ENCODE measurements at places on chromosomes 2 and 18.

DNA sequence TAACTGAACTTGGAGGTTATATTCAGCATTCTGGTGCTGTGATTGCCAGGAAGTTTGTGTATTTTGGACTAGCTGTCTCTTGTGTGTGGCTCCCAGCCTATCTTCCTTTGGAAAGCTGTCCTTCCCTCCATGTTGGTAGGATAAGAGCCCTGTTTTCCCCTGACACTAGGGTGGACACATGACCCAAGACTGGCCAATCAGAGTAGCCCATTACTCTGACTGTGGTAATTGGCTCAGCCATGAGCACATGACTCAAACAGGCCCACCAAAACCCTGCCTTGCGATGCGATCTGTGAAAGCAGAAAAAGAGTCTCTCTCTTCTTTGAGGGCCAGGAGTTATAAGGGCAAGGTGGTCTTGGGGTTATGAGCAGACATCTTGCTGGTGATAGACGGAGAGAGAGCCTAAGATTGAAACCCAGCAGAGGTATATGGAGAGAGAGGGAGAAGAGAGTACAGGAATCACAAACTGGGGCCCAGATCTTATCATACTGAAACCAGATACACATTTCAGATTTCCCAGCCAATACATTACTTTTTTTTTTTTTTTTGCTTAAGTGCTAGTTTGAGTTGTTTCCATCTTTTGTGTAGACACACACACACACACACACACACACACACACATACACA is 45.3 kb upstream of the SERPINE2 start:
- no peak for DNase-seq

GRCh38 chr2:54380670-54381069 is 75.5 kb upstream of the SPTBN1 start:
- no peak for DNase-seq

DNA sequence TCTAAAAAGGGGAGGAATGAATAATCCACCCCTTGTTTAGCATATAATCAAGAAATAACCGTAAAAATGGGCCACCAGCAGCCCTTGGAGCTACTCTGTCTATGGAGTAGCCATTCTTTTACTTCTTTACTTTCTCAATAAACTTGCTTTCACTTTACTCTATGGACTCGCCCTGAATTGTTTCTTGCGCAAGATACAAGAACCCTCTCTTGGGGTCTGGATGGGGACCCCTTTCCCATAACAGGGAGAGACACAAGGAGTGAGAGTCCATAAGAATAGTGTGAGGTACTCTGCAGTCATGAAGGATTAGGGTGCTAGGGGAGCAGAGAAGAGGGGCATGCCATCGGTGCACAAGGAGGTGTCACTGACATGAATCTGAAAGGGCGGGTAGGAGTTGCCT is 159.2 kb upstream of the PGAP1 start:
- DNase-seq: no peak

DNA sequence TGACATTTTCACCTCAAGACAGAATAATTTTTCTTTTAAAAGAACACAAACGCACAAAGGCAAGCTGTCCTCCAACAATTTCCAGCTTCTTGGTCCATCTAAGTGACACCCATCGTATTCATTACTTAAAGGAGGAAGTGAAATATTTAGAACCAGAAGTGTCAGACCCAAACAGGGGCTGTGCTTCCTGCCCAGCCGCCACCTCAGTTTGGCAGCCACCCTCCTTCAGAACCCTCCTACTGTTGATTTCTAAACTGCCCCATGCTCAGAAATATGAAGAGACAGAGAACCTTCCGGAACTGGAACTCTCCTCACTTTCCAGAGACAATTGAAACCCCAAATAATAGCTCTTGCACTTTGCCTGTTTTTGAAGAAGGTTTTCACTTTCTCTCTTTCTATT is 734.8 kb upstream of the SALL3 start:
- DNase-seq: no peak

DNA sequence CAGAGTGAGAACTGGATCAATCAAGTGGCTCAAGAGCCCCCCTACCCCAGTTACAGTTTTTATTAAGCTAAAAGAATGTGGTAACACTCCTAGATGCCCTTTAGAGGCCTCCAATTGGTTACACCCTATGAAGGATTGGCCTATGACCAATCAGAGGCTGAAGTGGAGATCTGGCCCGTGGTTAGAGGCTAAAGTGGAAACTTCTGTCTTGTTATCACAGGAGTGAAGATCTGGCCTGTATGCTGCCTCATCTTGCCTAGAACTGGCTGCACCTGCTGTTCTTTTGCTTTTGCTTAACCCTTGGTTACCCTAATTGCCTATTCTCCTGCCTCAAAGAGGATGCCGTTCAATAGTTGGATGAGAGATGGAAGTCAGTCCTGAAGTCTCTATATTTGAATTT is 100.1 kb upstream of the MAP2 start:
- DNase-seq: no peak

GRCh38 chr2:118858485-118859156 is 11.2 kb upstream of the EN1 start:
- no peak for DNase-seq

- no peak for DNase-seq
These were observed 981 bp downstream of the C2orf66 start for GRCh38 chr2:196808083-196808665.

DNA sequence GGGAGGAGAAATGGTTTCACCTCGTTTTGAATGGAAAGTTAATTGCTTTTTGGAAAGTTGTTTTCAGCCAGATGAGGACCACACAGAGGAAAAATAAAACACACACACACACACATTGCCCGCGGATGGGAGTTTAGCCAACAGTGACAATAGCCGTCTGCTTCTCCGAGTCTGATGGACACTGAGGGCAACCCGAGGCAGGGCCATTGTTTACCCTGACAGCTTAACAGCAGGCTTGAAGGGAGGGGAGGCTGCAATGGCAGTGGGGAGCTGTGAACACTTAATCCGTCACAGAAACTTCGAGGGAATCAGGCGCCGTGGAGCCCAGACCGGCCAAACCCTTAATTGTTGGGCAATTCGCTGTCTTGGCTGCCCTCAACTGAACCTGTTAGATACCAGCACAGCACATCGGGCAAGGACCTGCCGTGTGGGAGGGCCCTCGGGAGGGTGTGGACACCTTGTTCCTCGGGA is 145.9 kb downstream of the ACKR3 start:
- DNase-seq: no peak

DNA sequence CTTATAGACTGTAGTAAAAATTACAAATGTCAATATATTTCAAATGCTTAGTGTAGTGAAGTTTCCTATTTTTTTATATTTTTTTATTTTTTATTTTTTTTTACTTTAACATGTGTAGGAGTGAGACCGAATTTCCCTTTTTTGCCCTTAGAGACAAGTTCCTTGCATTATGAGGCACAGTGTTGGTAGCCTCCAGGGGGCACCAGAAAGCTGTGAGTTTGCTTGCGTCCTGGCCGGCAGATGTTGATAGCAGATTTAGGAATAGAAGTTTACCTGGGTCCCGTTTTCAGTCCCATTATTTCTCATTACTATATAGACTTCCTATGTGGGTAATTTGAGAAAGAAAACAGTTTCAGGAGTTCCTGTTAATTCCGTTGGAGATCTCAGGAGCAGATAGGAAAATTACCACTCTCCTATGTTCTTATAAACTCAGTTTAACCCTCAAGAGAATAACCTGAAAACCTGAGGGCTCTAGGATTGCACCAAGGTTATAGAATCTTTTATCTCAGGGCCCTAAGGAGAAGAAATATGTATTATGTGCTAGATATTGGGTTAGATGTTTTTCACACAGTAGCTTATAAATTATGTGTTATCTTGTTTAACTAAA is 157.5 kb upstream of the SESTD1 start:
- peak; percentile 69 for DNase-seq

DNA sequence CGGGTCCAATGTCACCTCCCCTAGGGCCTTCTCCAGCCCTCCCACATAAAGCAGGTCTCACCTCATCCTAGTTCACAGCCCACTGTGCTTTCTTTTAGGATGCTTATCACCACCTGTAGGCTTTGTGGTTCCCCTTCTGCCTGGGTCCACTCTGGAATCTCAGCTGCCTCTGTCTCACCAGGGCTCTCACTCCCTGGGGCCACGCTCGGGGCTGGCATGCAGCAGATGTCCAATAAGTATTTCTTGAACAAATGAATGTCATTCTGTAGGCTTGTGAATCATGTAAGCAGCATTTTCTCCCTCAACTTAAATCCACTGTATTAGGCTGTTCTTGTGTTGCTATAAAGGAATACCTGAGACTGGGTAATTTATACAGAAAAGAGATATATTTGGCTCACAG is 4.3 kb upstream of the SH3BP4 start:
- DNase-seq: no peak

GRCh38 chr2:205058409-205058808 is 513.1 kb downstream of the PARD3B start:
- peak; percentile 56 for DNase-seq

- no peak for DNase-seq
These were observed 73.6 kb downstream of the NFATC1 start for GRCh38 chr18:79469309-79469708.

DNA sequence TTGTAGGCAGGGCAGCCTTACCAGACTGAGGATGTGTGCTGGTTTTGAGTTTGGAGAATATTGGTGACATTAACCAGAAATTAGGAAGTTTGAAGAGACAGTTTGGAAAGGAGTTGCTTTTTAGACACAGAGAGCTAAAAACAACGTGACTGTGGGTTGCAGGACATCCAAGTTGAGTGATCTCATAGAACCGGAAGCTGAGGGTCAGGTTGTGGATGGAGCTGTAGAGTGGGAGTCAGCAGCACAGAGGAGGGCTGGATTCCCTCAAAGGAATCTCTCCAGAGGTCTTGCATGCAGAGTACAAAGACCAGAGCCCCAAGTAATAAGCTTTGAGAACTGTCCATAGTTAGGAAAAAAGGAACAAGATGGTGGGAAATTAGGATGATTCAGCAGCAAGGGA is 9.3 kb downstream of the MAPRE3 start:
- DNase-seq: no peak

DNA sequence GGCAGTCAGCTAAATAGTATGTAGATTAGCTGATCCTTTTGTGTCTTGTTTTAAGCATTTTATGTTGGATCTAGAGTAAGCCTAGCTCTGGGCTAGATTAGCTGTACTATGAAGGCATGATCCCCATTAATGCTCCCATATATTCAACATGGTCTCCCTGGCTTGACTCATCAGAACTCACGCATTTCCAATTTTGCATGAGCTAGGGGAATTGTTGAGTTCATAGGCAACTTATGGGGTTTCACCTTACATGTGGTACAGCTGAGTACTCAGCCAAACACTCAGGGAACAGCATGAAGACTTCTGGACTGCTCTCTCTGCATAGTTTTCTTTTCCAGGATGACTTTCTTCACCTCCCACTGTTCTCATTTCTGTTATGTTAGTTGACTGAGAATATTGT is 248.2 kb downstream of the TMX3 start:
- DNase-seq: no peak

- DNase-seq: no peak
These were observed 374.6 kb upstream of the LYPD1 start for GRCh38 chr2:133044556-133044955.

DNA sequence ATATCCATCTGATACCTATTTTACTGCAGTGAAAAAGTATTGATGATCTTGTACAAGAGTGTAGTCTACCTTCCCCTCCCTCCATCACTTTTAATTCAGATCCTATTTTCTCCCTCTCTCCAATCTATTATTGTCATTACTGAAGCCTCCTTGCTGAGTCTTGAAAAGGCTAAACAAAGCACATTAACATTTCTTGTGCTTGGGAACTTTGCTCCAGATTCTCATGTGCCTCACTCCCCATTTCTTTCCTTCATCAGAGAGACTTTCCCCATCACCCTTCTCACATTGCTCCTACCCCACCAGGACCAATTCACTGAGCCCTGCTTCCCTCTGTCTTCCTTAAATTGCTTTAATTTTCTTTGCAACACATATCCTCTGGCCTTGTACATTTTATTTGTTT is 736.2 kb upstream of the GCFC2 start:
- no peak for DNase-seq

GRCh38 chr2:54771166-54771885 is 47.9 kb downstream of the EML6 start:
- DNase-seq: no peak

DNA sequence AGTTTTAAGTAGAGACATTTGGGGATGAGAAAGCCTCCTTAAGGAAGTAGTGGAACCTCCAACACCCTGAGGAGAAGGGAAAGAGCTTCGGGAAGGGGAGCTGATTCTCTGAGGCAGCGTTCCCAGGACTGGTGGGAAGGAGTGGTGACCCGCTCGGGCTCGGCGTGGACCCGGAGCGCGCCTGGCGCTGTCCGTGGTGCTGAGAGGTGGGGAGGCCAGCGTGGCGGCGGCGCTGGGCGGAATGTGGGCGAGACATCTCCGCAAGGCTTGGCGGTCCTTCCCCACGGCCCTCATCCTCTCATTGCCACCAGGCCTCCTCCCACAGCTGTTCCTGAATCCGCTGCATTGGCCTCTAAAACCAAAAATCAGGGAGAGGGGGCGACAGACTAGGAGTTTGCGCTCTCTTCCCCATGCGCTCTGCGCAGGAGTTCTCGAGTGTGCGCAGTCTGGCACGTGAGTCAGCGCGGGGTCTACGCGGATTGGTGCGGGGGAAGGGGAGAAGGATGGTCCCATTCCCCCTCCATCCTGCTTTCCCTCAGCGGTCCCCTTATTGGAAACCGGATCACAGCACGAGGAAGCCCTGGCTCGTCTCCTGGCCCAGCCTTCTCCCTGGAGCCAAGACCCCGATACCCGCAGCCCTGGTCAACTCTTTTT is 857 bp downstream of the RESP18 start:
- DNase-seq: peak; percentile 29

- DNase-seq: no peak
These were observed 42.7 kb downstream of the EPAS1 start for GRCh38 chr2:46339676-46340459.

GRCh38 chr2:37156071-37156856 is 516 bp downstream of the EIF2AK2 start:
- DNase-seq: peak; percentile 44

GRCh38 chr2:45908316-45909170 is 257.1 kb downstream of the PRKCE start:
- DNase-seq: no peak

DNA sequence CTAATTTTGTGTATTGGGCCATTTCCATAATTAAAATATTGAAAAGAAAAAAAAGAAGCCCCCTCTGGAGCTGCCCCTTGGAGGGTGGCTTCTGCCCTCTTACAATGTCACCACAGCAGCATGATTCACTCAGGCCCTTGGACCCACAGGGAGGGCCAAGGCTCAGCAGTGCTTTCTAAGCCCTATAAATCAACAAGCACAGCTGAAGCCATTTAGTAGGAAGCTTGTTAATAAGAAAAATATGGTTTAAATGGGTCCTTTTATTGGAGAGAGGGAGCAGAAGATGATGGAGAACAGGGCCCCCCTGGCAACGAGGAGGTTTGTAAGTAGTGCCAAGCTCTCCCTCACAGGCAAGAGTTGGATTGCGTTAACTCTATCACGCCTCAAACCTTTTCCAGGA is 107.6 kb upstream of the FZD7 start:
- no peak for DNase-seq
